ENCODE measurements at places on chromosomes 2 and 18.
A peak's percentile ranks its signal among the peaks of the same experiment; 100 is the strongest.

DNA sequence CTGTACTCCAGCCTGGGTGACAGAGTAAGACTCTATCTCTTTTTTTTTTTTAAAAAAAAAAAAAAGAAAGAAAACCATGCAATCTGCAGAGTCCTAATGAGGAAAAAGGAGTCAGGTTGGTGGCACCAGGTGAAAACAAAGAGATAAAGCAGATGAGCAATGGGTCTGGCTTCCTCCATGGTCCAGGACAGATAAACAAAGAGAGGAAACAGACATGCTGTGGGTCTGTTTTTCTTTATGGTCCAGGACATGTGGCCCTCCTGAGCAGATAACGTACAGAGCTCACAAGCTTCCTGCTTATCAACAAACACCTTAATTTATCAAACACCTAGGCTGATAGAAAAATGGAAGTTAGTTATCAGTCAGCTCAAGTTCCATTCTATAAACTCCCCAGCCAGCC, 24.4 kb upstream of the TUBB6 start:
- no peak for DNase-seq

- no peak for DNase-seq
Measured at GRCh38 chr18:2331491-2331890, 239.8 kb downstream of the METTL4 start.

DNA sequence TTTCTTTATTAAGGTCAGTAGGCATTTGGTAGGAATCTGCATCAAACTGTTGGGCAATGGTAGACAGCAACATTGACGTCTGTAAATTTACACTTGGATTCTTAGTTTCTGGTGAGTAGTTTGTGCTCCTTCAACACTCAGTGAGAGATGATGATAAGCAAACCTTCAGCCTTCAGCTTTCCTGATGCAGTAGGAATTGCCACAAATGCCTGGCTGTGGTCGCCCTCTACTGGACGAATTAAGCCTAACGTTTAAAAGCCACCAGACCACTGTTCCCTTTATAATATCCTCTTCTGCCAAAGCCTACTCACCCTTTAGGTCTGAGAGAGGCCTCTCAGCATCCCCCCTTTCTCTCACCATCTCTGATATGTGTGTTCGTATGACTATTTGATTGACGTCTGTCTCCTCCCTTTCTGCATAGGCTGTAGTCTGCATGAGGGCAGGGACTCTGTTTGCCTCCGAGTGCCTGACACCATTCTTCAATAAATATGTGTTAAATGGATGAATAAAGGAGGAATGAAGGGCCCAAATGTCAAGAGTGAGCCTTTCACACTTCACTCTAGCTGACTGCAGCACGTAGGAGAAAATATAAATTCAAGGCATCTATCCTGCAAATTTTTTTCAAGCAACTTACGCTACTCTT, 47.0 kb upstream of the PLEKHM3 start:
- DNase-seq = peak; percentile 77

DNA sequence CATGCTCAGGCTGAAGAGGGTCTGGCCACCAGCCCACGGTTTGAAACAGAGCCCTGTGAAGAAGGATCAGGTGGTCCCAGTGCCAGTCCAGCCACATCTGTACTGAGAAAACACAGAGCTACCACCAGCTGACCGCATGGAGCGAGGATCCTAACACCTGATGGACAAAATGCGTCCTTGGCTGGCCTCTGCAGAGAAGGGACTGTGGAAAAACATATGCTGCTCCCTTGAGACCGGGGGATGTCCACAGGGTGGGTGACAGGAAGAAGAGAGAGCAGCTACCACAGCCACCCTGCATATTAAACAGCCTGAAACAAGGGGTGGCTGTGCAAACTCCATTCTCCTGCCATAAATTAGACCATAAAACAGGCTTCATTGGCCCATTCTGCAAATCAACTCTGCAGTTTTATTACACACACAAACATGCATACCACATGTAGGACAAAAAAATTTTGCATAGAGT, 137.2 kb downstream of the BCL2 start:
- no peak for DNase-seq

GRCh38 chr2:101788565-101788964, 91.1 kb downstream of the MAP4K4 start:
- no peak for DNase-seq
